ENCODE measurements at places on chromosomes 1 and 21.

- DNase-seq: peak; percentile 48
Observed at GRCh38 chr1:5191470-5191869, 537.1 kb downstream of the AJAP1 start.

GRCh38 chr21:31733551-31734149 is 1.7 kb upstream of the SCAF4 start:
- DNase-seq: no peak

DNA sequence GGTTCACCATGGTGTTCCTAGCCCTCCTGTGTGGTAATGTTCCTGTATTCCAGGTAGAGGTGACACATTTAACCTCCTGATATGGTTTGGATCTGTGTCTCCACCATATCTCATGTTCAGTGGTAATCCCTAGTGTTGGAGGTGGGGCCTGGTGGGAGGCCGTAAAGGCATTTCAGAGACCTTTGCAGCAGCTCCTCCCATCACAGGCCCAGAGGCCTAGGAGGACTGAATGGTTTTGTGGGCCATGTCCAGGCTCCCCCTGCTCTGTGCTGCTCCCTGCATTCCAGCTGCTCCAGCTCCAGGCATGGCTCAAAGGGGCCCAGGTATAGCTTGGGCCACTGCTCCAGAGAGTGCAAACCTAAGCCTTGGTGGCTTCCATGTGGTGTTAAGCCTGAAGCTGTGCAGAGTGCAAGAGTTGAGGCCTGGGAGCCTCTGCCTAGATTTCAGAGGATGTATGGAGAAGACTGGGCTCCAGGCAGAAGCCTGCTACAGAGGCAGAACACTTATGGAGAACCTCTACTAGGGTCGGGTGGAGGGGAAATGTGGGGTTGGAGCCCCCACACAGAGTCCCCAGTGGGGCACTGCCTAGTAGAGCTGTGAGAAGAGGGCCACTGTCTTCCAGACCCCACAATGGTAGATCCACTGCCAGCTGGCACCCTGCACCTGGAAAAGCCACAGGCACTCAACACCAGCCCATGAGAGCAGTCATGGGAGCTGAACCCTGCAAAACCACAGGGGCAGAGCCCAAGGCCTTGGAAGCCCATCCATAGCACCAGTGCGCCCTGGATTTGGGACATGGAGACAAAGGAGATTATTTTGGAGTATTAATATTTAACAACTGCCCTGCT is 10.0 kb downstream of the SELENBP1 start:
- no peak for DNase-seq

DNA sequence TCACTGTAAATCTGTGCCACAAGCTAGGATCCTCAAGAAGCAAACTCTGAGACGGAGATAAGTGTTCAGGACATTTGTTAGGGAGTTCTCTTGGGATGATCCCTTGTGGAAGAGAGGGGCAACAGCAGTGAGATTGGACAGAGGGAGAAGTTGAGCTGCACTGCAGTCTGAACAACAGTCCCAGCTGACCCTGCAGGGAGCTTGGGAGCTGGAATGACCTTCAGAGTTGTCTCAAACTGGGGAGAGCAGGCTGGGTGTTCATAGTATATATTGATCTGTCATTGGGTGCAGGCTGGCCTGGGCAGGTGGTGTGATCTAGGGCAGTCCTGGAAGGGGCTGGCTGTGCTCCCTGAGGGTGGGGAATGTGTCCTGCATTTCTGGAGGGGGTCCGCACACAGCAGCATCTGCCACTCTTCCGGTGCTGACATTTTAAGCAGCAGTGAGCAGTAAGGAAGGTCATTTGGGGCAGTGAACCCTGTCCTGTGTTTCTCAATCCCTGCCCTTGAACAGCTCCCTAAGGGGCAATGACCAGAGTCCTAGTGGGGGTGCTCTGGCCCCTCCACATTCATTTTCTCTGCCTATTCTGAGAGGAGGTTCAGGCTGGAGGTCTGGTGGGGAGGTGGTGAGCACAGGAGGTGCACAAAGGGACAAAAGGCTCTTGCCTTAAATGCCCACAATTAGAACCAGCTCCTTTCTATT is 90.2 kb upstream of the PPM1J start:
- DNase-seq: no peak

DNA sequence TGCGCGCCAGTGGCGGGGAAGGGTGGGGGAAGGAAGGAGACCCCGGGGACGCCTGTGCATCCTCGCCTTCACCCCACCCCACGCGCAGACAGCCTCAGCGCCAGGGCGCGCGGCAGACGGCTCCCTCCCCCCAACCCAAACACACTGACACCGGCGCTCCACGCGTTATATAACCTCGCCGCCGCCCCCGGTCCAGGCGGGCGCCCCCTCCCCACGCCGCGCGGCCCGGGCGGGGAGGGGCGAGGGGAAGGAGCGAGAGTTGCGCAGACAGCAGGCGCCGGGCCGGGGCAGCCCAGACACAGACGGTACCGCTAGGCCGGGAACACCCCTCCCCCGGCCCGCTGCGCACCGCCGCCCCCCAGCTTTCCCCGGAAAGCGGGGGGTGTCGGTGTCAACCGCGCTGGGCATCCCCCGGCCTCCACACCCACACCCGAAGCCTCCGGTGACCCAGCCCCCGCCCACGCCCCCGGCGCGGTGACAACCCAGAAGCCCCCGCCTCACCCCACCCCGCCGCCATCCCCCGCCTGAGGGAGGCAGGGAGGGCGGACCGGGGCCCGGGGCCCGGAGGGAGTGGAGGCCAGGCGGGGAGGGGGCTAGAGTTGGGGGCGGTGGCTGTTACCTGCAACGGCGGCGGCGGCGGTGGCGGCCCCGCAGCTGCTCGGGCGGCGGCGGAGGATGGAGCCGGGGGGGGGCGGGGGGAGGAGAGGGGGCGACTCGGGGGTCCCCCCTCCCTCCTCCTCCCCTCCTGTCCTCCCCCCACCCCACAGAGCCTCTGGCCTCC is 432 bp downstream of the AKT3 start:
- DNase-seq: peak; percentile 86

GRCh38 chr1:170593173-170594011 is 61.4 kb downstream of the GORAB start:
- DNase-seq: no peak

GRCh38 chr1:174157157-174157806 is 2.0 kb upstream of the RABGAP1L start:
- DNase-seq: no peak

DNA sequence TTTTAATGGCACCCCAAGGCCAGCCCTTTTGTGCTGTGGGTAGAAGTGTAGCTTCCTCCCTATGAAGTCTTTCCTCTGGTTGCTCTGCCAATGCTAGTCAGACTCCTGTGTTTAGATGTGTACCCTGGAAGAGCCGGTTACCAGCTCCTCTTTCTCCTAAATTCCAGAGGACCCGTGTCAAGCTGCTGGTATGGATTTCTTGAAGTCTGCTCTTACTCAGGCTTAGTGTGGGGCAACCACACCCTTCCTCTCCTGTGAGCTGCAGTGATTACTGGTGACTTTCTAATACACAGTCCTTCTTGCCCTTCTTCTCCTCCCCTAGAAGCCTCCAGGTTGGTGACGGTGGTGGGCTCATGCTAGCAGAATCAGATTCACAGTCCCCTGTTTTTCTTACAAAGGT is 74.1 kb upstream of the AKT3 start:
- no peak for DNase-seq

GRCh38 chr1:177872308-177872900 is 97.5 kb downstream of the SEC16B start:
- DNase-seq: no peak

- DNase-seq: peak; percentile 6
Observed at GRCh38 chr1:12196641-12197482, 30.1 kb downstream of the TNFRSF1B start.

DNA sequence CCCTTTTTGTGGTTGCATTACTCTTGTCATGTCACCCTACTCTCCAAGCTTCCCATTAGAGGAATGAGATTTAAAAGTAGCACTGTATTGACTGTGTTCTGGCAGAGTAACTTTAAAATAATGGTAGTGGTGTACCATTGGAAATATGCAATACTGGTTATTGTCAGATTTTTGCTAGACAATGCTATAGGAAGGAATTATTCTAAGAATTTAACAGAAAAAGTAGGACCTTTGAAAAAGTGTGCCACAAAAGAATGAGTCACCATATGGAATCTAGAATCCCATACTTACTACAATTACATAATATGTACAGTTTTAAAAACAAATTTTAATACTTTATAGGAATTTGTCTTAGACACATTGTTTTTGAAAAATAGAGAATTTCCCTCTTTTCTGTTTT is 13.8 kb downstream of the MIER1 start:
- no peak for DNase-seq

DNA sequence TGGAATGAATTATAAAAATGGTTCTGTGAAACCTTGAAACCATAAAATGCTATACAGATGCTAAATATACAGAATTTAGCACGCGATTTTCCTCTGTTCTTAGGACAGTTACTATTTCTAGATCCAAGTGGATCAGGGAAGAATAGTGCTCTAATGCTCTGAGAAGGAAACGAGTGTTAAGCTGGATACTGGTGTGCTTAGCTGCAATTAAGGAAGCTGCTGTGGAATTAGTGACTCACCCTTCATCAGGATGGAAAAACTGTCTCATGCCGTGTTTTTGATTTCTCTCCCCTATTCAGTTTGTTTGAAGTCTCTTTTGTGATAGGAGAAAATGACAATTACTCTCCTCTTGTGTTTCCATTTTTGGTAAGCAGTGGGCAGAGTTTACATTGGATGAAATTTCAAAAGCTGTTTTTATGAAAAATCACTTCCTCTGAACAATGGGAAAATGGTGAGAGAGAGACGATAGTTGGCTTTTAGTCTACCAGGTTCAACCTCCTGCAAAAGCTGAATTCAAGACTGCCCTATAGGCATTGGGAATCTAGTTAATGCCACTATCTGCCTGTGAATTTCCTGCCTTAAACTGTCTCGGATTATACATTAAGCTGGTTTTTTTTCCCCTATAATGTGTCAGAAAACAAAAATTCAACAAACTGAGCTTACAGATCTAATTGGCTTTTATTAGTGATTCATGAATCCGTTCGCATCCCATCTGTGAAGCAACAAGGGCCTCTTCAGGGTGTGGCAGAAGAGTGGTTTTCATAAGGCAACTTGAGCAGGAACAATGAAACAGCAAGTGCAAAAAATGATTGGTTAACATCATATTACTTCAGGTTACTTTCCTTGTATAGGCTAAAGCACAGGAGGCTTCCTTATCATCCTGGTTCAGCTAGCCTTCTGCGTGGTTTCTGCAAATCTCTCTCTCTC is 179.8 kb downstream of the ST6GALNAC3 start:
- no peak for DNase-seq

- DNase-seq: no peak
Observed at GRCh38 chr1:111217183-111217910, 10.2 kb upstream of the CHI3L2 start.

- DNase-seq: no peak
Observed at GRCh38 chr1:171597203-171597602, 24.8 kb upstream of the MYOCOS start.

DNA sequence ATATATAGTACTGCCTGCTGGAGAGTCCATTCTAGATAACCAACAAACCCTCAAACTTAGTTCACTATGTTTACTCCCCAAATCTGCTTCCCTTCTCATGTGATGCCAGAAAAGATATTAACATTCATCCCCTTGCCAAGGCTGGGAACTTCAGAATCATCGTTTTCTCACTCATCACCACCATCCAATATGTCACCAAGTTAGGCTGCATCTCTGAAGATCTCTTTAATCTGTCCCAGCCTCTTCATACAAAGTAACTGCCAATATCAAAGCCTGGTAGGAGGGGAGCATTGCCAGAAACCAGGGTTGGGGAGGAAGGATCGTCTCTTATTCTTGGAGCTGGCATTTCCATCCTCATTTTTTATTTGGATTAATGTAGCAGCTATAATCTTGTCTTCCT is 71.6 kb downstream of the XCL2 start:
- DNase-seq: peak; percentile 71

- no peak for DNase-seq
Observed at GRCh38 chr21:15283138-15283537, 218.3 kb upstream of the NRIP1 start.

GRCh38 chr1:19730793-19731192 is 66.1 kb downstream of the HTR6 start:
- no peak for DNase-seq

DNA sequence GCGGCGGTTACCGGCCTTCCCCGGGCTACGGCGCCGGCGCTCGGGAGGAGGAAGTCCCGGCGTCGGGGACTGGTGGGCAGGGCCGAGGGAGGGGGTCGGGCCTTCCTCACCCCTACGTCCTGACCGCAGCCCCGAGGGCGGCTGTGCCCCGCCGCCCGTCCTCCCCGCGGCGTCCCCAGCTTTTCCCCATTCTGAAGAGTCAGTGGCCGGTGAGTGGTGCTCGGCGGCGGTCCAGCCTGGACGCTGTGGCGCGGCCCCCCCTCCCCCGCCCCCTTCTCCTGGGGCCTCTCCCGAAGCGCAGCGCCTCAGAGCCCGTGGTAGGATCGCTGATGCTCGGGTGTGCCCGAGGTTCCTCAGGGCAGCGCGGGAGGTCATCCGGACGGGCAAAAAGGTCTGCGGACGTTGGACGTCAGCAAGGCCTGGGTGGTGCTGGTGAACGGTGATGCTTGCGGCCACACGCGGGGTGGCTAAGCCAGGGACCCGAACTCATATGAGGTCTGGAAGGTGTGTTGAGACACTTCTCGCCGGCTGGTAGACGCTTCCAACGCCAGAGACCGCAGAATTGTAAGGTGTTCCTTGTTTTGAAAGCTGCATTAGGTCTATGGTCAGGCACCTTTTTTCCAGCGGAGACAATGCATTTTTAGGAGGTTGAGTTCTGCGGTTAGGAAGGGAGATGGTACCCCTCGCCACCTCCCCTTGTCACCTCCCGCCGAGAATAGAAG is 725 bp downstream of the SLC25A33 start:
- peak; percentile 62 for DNase-seq

GRCh38 chr1:225451840-225452515 is 24.1 kb upstream of the LBR start:
- DNase-seq: no peak

DNA sequence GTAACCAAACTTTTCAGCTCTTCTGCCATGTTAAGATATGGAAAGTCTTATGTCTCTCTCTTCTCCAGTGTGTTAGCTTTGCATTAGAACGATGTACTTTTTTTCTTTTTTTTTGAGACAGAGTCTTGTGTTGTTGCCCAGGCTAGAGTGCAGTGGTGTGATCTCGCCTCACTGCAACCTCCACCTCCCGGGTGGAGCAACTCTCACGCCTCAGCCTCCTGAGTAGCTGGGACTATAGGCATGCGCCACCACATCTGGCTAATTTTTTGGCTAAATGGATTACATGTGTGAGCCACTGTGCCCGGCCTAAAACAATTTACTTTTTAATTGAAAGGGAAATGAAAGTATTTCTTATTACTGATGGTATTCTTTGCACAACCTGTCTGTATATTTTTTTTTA is 35.8 kb downstream of the SPEN start:
- DNase-seq: no peak

GRCh38 chr1:95068956-95069709 is 3.6 kb downstream of the ALG14 start:
- no peak for DNase-seq

Measured in brain (organoid and tissue), 16 donors.